ENCODE measurements at places on chromosomes 5 and 9.

- no peak for DNase-seq
Measured at GRCh38 chr5:94788527-94788926, 170.1 kb downstream of the SLF1 start.

GRCh38 chr5:55817030-55817429 is 34.1 kb upstream of the IL31RA start:
- DNase-seq, result no peak

DNA sequence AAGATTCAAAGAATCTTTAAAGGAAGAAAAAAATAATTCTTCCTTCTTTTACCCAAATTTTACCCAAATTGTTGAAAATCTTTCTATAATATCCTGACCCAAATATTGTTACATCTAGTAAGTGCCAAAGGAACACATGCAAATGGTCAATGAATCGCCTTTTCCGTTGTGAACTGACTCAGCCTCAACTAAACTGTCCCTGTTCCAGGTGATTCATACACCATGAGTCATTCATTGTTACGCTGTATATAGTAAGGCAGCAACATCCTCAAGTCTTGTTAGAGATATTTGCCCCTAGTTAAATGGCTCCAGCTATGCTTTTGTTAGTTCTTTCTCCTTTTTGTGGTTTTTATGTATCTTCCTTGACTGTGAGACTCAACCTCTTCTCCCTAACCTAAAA is 9.7 kb downstream of the PTGER4 start:
- DNase-seq, result peak; percentile 92

GRCh38 chr5:149697001-149697400 is 33.1 kb upstream of the PPARGC1B start:
- DNase-seq, result no peak

GRCh38 chr5:116898917-116899316 is 324.3 kb upstream of the SEMA6A start:
- DNase-seq, result no peak

DNA sequence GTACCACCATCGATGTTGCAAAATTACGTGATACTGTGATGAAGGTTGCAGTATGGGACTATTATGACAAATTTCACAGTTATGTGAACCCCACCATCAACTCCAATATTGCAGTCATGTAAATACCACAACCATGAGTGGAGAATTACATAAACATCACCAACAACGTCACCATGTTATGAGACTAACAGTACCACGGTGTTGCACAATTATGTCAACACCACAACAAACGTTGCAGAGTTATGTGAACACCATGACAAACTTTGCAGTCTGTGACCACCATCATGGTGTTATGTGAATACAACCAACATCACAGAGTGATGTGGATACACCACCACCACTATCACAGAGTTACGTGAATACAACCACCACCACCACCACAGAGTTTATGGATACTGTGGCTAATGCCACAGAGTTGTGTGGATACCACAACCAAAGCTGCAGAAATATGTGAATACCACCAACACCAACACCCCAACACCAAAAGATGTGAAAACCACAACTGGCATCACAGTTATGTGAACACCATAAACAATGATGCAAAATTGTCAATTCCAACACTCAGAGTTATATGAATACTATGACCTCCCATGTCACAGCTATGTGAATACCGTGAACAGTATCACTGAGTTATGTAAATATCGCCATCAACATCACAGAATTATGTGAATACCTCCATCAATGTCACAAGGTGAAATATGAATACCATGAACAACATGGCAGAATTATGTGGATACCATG is 62.4 kb downstream of the SHC3 start:
- no peak for DNase-seq

- DNase-seq, result no peak
Measured at GRCh38 chr5:111461255-111461671, 51.1 kb downstream of the STARD4 start.

- peak; percentile 18 for DNase-seq
Measured at GRCh38 chr9:95311961-95312360, 5.5 kb downstream of the FANCC start.

DNA sequence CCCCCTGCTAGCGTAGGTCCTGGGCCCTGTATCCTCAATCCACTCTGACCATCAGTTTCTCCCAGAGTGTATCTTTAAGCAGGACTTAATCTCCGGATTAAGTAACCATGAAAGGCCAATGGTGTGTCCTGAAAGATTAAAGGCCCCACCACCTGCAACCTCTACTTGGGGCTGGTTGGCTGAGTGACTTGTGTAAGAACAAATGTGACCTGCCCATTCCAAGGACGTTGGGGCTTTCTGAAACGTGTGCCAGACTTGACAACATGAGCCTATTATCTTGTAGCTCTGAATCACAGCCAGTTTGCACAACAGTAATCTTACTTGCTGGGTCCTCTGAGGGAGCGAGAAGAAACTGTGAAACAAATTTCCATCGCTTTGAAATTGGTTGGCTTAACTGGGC is 3.1 kb upstream of the PRELID2 start:
- no peak for DNase-seq

DNA sequence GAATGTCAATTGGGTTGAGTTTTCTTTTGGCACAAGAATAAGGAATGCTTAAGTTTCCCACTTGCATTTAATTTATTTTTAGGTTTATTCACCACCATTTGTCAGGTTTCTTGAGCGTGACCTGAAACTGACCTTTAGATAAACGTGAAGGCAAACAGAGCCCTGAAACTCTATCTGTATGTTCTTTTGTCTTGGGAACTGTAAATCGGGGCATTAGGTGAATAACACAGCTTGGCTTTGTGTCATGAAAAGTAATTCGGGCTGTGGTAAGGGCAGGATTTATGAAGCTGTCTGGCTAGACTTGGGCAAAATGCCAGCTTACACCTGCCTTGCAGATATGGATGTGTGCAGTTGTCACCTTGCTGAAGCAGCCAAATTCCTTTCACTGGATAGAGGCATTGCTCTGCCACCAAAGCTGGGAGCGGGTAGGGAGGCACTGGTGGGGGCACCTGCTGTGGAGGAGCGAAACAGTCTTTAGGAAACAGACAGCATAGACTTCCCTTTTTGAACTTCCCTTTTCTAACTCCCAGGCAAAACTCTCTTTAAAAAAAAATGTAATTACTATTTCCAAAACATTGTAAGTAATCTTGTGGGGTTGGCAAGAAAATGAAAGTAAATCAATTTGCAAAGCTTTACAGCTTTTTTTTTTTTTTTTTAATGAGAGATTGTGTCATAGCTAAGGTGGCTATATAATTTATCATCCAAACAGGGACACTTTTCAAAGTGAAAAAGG is 545.2 kb downstream of the CSNK1G3 start:
- DNase-seq, result peak; percentile 72
